ENCODE measurements at places on chromosomes 16 and 17.
A peak's percentile ranks its signal among the peaks of the same experiment; 100 is the strongest.

DNA sequence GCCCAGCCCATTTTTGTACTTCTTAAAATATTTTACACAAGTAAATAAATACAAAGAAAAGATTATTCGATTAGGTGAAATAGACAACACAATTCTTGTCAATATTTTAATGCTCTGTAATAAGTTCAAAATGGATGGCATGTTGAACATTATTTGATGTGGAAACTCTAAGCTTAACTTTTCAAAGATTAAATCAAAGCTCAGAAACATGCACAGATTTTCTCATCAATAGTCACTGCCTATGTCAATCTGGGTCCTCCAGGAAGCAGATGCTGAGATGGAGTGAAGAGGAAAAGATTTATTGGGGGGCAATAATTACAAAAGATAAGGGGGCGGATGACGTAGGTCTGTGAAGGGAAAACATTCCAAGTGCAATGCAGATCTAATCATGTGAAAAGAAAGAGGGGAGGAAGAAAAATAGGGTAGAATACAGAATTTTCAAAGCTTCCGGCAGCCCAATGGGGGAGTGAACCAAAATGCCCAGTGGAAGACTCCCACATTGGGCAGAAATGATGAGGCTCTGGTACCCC is 50.5 kb downstream of the COPRS start:
- DNase-seq = no peak

GRCh38 chr16:47008174-47008573 is 34.7 kb upstream of the DNAJA2 start:
- DNase-seq = no peak

- DNase-seq = no peak
These were observed 7.1 kb downstream of the TMEM97 start for GRCh38 chr17:28326114-28326513.

DNA sequence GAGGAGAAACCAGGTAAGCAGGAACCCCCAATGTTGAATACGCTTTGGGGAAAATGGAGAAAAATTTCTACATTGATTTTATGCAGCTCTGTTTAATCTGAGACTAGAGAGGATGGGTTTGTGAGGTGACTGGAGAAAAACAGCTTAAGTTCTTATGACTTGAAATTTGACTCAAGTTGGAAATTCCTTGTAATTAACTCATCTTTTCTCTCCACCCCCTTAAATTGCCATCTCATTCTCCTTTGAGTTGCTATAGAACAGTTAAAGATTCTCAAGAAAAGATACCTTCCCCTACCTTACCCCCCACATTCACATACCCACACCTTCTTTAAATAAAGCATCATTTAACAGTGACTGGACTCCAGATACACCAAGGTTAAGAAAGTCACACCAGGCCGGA is 24.2 kb downstream of the ZNRF1 start:
- DNase-seq = no peak

DNA sequence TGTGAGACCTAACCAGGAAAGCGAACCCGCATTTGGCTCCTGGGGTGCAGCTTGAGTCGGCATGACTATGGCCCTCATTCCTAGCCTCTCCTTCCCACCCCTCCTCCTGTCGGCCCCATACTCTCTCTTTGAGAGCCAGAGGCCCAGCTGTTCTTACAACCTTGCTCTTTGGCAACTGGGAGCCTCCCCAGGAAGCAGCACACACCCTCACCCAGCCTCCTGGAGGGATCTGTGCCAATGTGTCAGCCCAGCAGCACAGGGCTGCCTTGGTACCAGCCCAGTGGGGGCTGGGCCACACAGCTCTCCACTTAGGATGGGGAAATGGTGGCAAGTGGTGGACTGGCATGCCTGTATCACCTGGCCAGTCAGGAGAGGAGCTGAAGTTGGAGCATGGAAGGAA is 70.3 kb upstream of the LGALS9 start:
- no peak for DNase-seq

- peak; percentile 71 for DNase-seq
These were observed 51.2 kb downstream of the RMI2 start for GRCh38 chr16:11396241-11397048.

DNA sequence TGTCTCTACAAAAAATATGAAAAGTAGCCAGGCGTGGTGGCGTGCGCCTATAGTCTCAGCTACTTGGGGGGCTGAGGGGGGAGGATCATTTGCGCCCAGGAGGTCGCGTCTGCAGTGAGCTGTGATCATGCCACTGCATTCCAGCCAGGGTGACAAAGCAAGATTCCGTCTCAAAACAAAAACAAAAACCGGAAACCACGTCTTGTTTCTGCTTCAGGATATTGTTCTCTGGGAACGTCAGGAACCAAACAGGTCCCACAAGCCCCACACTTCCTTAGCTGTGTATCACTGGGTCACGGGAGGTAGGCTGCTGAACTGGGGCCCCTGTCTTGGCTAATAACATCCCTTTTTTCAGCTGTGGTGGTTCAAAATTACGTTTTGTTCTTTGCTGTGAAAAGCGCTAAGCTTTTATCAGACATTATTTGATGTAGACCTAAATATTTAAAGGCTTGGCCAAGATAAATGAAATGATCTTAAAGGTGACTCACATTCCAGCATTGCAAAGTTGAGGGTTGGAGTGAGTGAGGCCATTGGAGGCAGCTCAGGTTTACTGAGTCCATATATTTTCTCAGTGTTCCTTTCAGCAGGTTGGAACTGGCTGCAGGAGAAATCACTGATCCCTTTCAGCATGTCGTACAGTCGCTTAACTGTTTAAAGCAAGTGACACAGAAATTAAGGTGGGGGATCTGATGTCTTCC is 16.4 kb upstream of the SEC14L1 start:
- peak; percentile 49 for DNase-seq

- DNase-seq = peak; percentile 61
These were observed 7.9 kb upstream of the SOST start for GRCh38 chr17:43766413-43767052.

- peak; percentile 75 for DNase-seq
These were observed 18.8 kb downstream of the XPO6 start for GRCh38 chr16:28192806-28193529.

DNA sequence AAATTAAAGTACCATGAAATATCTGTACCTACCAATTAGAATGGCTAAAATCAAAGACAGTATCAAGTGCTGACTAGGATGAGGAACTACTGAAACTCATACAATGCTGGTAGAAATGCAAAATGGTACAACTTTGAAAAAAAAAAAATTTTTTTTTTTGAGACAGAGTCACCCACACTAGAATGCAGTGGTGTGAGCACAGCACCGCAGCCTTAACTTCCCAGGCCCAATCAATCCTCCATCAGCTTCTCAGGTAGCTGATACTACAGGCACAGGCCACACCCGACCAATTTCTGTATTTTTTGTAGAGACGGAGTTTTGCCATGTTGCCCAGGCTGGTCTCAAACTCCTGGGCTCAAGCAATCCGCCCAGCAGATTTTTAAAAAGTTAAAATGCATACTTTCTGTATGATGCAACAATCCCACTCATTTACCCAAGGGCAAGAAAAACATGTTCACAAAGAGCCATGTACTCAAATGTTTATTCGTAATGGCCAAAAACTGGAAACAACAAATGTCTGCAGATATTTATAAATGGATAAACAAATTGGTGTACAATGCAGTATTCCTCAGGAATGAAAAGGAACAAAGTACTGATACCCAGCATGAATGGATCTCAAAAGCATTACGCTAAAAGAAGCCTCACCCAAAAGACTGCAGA is 8.7 kb downstream of the SMURF2 start:
- no peak for DNase-seq

DNA sequence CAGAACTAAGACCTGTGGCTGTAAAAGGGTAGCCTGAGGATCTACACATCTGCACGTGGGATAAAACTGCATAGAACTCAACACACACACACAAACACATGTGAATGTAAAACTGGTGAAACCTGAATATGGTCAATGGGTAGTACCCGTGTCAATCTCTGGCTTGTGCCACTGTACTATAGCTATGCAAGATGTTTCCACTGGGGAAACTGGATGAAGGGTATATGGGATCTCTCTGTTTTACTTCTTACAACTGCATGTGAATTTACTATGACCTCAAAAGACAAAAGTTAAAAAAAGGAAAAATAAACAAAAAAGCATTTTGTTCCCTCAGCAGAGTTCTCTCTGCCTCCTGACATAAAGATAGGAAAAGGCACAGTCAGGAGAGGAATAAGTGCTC is 143.3 kb upstream of the LHX1 start:
- DNase-seq = no peak

DNA sequence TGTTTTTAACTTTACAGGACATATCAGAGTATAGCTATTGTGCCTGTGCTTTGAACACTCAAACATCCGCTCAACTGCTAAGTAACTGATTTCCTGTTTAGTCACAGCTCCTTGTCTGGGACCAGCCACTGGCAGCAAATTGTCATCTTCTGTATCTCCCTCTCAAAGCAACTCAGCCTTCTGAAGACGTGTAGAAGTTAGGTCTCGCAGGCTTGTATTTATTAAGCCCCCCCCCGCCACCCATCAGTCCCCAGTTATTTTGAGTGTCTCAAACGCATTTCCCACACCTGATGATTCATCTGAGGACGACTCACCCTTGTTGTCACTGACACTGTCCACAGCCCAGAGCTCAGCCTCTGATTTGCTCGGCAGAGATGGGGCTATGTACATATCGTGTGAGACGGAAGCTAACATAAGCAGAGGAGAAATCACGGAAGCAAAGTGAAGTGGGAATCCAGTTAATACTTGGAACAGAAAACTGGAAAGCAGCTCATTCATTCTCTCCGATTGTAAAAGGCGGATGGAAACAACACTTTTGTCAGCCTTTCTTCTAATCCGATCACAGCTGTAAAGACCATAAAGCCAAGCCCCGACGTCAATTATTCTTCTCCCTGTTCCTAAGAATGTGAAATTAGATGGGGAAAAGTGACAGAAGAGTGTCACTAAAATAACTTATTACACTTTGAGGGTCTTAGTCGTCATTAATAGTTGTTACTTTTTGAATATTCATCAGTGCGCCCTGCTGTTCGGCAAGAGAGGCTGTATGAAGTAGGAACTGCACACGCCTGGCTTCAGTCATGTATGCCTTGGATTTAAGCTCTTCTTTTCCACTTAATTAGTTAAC is 64.2 kb downstream of the PITPNC1 start:
- peak; percentile 52 for DNase-seq

- no peak for DNase-seq
These were observed 215.9 kb downstream of the CPPED1 start for GRCh38 chr16:12587646-12588277.

- DNase-seq = peak; percentile 47
These were observed 47.6 kb downstream of the IL21R start for GRCh38 chr16:27449434-27450195.

GRCh38 chr16:54986409-54986808 is 55.7 kb downstream of the IRX5 start:
- no peak for DNase-seq

GRCh38 chr16:30350134-30350871 is 4.8 kb downstream of the CD2BP2 start:
- DNase-seq = no peak

All from KBM-7 (cell line).